ENCODE measurements at places on chromosomes 2 and 18.
A peak's percentile ranks its signal among the peaks of the same experiment; 100 is the strongest.

DNA sequence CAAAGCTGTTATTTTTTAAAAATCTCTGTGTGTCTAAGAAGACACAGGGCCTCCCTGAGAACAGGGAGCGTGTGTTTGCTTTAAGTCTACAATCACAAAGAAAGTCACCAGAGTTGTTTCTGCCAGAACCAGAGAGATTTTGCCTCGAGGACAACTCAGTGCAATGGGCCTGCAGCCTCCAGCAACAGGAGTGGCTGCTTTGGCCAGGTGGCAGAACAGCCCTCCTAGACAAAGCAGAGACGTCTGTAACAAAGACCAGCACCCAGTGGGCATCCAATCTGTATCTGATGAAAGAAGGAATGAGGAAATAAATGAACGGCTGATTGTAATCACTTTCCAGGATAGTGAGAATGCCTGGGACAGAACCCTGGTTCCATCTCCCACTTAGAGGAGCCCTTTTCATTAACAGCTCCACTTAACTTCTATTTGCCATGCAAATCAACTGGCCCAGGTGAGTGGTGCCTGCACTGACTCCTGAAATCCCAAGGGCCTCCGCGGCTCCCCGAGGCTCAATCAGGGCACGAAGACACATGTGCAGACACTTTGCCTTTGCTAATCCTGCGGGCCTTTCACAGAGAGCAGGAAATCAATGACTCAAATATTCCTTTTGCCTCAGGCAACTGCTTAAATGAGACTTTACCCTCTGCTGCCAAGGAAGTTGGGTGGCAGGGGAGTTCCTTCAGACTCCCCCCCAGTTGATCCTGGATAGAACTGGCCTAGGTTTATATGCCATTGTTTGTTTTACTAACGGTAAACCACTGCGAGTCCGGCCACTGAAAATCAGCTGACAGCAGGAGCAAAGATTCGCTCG lies 146.5 kb downstream of the CABLES1 start:
- DNase-seq: no peak

GRCh38 chr18:28003451-28003850 lies 173.5 kb downstream of the CDH2 start:
- no peak for DNase-seq

GRCh38 chr18:80175451-80176204 lies 66.6 kb downstream of the ADNP2 start:
- no peak for DNase-seq

DNA sequence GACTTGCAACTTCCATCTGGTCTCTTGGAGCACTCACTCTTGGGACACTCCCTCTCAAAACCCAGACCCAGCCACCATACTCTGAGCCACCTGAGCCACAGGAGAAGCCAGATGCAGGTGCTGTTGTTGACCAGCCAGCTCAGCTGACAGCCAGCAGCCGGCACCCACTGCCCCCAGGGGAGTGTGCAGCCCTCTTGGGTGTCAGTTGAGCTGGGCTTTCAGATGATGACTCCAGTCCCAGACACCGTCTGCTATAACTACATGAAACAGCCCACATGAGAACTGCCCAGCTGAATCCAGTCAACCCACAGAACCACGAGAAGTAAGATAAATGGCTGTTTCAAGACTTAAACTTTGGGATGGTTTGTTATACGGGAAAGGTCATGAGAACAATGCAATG lies 10.7 kb upstream of the IGFBP2 start:
- DNase-seq: no peak

GRCh38 chr2:28600181-28600580 lies 104.3 kb downstream of the PLB1 start:
- peak; percentile 71 for DNase-seq

- no peak for DNase-seq
Measured at GRCh38 chr18:36249392-36249791, 48.1 kb upstream of the FHOD3 start.

DNA sequence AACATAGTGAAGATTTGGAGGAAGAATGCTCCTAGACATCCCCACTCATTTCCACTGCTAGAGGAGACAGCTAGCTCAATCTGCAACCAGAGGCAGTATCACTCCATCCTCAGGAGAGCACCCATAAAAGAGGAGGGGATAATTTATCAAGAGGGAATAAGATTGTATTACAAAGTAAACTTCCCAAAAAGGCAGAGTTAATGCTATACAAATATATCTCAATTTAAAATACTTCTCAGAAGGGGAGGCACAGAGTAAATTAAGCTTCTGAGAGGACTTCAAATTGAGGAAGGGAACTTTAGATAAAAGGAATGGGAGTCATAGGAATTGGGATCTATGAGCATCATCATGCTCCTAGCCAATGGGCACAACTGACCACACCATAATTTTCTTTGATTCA lies 29.1 kb downstream of the EXOC6B start:
- DNase-seq: no peak

GRCh38 chr2:37263839-37264238 lies 32.4 kb downstream of the NDUFAF7 start:
- DNase-seq: no peak

DNA sequence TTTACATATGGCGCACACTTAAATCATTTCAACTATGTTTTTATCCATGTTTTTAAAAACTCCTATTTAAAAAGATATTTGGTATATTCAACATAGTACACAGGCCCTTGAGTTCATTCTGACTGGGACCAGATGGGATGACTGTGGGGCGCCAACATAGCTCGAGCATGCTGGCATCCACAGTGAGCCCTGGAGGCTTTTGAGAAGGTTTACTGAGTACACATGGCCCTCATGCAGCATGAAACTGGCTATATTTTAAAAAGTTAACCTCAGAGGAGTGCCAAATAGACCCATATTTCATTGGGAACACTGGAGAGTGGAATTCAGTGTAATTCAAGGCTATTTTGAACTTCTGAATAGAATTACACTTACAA lies 83.6 kb downstream of the CCDC85A start:
- no peak for DNase-seq

DNA sequence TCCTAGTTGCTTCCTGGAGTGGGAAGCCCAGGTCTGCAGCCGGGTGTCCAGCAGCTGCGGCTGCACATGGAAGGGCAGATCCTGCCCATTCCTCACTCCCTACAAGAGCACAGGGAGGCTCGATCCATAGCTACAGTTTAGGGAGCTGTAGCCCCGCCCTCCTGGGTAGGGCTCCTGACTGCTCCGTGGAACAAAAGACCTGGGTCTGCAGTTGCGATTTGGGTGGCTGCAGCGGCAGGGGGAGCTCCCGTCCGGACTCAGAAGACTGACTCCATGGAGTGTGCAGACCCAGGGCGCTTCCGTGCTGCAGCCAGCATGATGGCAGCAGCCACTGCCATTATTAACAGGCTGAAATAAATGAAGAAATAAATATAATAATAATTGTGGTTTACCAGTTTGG lies 157.3 kb downstream of the CTNNA2 start:
- no peak for DNase-seq

DNA sequence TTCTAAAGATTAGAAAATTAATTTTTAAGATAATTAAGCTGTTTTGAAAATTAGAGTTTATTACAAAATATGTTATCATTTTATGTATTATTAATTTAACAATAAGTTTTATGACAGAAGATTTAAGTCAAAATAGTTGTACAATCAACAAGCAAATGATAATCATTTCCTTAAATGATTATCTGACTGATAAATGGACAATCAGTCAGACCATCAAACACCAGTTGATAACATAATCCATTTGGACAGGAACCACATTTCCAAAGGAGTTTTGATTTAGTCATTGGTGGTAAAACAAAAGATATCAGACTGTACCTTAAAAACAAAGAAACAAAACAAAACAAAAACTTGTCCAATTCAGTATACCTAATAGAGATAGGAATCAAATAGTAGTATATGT lies 1.9 kb downstream of the TFPI start:
- DNase-seq: no peak

- no peak for DNase-seq
Measured at GRCh38 chr18:79476918-79477571, 81.3 kb downstream of the NFATC1 start.

DNA sequence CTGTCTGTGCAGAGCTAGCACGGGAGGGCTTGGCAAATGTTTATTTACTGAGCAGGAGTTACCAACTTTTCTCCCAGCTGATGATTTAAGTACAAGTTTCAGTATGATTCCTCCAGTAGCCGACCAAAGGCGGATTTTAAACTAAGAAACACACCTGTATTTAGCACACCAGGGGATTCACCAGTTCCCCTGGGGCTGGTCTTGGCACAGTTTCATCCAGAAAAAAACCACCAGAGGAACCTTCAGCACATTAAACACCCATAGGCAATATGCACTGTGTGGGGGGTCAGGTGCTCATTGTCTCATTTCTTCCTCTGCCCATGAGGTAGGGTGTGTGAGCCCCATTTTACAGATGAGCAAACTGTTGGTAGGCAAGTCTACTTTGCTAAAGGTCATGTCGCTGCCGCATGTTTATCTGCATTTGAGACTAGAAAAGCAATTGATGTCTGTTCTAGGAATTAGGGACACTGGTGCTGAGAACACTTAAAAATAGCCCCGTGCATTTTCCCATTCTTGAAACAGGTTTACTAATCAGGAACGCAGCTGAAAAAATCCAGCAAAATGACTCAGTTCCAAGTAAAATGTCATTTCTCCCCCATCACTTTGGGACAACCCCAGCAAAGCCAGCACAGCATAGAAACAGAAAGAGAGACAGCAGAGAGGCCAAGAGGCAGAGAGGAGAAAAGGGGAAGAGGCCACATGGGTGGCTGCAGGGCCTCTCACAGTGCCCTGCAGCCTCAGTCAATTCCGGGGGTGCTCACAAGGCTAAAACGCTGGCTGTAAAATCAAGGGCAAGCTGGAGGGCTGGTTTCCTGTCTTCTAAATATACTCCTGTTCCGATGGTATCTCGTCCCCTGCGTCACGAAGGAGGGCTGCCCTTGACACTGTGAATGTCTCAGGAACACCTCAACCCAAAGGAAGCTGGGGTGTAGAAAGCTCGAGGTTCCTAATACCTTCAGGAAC lies 166.8 kb upstream of the ID2 start:
- DNase-seq: peak; percentile 78

DNA sequence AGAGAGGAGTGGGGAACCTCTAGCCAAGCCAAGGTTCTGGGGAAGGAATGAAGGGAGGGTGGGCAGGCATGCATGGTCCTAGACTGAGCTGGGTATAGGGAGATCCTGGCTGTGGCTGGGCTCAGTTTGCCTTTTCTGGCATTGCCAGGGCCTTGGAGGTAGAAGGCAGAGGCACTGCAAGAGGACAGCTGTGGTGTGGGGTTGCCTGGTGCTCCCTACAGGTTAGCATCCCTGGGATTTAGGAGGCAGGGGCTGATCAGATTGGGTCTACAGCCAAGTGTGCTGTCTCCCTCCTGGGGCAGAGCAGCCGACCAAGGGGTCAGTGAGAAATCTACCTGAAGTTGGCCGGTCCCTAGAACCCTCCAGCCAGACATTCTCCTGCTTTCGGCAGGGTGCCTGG lies 15.9 kb downstream of the ABCG8 start:
- no peak for DNase-seq

GRCh38 chr2:169073963-169074751 lies 4.8 kb downstream of the DHRS9 start:
- DNase-seq: no peak

GRCh38 chr2:880201-880970 lies 70.3 kb upstream of the SNTG2 start:
- DNase-seq: no peak

DNA sequence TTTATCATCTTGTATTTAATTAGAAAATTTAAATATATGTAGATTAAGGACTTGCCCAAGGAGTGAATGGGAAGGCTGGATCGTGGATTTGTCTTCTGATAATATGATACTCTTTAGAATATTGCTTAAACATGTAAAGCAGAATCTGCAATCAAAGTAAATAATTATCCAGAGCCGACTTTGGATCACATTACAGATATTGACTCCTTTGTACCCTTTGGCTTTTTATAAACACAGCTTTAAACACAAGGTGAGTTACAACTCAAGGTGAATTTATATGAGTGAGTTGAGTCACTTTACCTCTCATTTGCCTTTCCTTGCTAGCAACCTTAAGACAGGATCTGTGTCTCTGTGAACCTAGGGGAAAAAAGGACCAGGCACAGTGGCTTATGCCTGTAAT lies 37.7 kb upstream of the SLC25A52 start:
- no peak for DNase-seq

- DNase-seq: no peak
Measured at GRCh38 chr2:106828119-106828518, 57.8 kb downstream of the ST6GAL2 start.

DNA sequence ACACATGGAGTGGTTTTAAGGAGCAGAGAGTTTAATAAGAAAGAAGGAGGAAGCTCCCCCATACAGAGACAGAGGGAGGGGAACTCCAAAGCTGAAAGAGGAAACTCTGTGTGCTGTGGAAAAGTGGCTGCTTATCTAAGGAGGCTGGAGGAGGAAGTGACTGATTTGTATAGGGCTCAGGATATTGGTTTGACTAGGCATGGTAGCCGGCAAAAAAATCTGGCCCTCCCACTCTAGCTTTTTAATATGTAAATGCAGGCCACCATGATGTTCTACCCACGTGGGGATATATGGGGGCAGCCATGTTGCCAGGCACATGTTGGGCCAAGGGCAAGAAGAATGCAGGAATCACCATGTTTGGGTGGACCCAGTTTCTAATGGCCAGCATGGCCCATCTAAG lies 64.3 kb downstream of the HNMT start:
- peak; percentile 48 for DNase-seq

DNA sequence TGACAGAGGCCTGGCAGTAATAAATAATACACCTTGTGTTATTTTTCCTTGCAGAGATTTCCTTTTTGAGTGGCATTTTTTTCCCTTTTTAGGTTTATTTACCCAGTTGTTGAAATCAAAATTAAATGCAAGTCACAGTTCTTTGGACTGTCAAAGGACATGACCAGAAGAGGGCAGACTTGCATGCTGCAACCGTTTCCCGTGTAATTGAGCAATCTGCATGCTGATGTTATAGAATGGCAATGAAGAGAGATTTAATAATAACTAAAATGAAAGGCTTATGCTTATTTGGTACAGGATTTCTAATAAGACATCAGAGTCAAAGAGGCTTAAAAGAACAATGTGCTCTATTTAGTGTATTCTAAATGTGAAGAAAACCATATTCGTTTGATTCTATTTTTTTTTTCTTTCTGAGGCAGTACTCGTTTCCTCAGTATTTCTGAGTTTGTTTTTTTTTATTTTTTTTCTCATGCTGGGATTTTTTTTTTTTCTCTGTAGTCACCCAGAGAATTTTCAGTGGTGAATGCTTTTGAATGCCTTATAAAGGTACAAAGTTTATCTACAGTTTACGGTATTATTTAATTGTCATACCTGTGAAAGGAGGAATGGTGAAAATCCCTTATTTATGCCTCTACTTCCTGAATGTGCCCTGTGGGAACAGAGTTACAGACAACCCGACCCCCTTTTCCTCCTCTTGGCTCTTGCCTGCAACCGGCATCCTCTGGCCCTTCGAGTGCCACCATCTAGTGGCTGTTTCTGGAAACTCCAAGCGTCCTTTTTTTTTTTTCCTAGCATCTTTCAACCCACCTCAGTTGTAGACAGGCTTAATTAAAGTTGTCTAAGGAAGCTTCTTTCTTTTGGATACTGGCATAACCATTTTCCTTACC lies 368.5 kb downstream of the LRRTM1 start:
- DNase-seq: no peak

DNA sequence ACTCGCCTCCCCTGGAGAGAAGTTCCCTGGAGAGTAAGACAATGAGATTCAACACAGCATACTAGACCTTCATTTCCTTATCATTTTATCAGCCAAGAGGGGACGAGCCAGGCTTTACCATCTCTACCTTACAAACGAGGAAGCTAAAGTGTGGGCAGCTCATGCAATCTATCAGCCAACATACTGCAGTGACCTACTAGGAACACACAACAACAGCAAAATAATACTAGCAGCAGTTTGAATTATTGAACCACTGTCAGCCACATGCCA lies 60.0 kb upstream of the TEX51 start:
- DNase-seq: no peak
